ENCODE measurements at places on chromosomes 4 and X. TPM values are rescaled to one million over a fixed set of nuclear protein-coding genes. Genes with fewer than 3 reads are reported as not detected.

DNA sequence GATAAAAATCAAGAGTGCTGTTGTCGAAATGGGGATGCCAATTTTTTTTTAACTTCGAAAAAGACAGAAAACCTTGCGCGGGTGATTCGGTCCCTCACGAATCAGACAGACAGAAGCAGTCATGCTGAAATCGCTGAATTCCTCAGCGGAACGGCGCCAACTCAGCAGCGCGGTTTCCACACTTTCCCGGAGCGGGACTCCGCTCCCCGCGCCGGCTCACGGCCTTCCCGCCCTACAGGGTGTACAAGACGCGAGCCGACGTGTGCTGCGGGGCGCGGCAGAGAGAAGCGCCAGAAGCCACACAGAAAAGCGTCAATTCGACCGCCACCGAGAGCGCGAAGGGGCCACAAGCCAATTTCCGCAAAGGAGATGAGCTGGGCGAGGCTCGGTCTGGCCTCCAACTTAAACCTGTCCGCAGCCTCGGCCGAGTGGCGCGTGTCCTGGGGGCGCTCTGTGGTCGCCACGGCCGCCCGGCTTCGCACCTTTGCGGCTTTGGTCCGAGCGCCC, 1.3 kb downstream of the NEXMIF start:
- DNase-seq: peak; percentile 26

The LINC00632 gene
- 513 TPM for total RNA-seq

The ABCE1 gene
- 55.0 TPM for total RNA-seq

GRCh38 chr4:63393544-63393943, 1015.7 kb downstream of the TECRL start:
- DNase-seq: no peak

GRCh38 chr4:7313347-7313811, 121.0 kb downstream of the SORCS2 start:
- DNase-seq: no peak

The GUCY1A1 gene
- 53.5 TPM for total RNA-seq

DNA sequence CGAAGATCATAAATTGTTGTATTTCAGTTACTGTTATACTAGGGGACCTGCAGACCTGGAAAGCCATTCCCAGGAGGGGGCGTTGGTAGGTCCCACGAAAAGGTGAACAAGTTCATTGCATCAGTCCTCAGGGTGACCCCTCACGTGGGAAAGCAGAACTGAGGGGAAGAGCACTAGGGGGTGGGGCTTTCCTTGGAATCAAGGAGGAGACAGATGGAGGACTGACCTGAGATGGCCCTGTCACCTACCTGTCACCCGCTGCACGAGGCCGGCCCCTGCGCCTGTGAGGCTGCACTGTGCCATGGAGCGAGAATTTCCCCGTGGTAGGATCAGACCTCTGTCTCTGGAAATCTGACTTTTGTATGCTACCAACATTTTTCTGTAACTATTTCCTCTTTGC, 41.8 kb upstream of the CLDN24 start:
- DNase-seq: no peak

DNA sequence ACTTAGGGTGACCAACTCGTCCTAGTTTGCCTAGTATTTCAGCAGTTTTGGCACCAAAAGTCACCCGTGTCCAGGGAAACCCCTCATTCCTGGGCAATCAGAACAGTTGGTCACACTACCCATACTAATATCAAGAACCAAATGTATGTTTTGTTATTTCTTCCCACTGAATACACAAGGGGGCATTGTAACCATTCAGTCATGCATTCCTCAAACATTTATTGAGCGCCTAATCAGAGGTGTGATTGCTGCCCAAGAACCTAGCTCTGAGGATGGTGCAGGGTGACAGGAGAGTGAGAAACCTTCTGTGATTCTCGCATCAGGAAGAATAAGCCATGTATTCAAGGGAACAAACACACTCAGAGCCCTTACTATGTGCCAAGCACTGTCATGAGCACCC, 69.8 kb upstream of the RAI2 start:
- DNase-seq: no peak

DNA sequence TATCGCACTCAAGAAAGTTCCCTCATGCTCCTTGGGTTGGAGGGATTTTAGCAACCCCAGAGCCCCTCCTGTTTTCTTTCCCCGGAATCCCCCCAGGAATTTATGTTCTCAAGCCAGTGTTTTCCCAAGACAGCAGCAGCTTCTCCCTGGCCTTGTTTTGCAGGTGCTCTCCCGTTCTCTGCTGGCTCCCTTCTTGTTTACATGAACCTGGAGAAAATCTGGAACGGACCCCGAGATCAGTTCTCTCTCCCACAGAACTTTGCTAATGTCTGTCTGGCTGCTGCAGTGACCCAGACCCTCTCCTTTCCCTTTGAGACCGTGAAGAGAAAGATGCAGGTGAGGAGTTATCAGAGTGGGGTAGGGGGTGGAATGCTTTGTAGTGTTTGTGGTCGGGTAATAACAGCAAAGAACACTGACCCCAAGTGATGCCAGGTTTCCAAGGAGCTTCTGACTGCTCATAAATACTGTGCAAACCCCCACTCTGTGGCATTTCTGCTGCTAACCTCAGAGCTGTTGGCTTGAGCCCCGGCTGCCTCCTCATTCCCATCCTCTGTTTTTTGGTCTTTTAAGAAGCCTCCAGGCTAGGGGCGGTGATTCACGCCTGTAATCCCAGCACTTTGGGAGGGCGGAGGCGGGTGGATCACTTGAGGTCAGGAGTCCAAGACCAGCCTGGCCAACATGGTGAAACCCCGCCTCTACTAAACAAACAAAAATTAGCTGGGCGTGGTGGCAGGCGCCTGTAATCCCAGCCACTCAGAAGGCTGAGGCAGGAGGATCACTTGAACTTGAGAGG, 11.1 kb downstream of the SLC25A43 start:
- peak; percentile 38 for DNase-seq

- no peak for DNase-seq
These were observed 96.0 kb upstream of the NUDT6 start for GRCh38 chr4:123018396-123018775.

DNA sequence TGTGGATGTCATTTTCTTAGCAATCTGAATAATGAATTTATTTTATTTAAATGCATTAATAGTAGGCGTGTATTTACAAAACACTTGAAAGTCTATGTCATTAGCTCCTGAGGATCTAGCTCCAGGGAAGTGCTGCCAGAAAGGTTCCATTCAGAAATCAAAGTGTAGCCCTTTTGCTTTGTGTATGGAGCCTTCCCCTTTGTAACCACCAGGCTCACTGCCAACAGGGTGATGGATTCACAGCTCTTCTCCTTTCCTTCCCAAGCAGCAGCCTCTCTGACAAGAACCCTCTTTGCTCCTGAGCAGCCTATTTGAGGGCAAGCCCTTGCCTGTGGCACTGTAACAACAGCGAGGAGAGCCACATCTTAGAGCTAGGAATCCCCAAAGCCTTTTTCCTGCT, 286.0 kb upstream of the RASGEF1B start:
- peak; percentile 25 for DNase-seq

The NDST4 gene
- not detected for total RNA-seq

DNA sequence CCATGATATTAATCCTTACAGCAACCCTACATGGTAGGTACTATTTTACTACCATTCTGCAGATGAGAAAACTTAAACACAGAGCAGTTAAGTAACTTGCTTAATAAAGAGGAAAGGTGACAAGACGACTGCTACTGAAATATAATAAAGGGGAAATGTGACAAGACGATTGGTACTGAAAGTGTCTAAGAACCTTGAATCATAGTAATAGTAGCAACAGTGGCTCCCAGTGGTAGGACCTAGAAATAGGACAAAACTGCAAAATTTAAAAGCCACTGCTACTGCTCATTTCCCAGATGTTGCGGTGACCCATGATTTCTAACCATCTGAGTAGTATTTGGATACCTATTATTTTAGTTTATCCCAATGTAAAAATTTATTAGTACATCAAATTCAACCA, 89.5 kb downstream of the TASL start:
- no peak for DNase-seq

GRCh38 chr4:124415146-124415545, 297.4 kb downstream of the ANKRD50 start:
- DNase-seq: no peak

DNA sequence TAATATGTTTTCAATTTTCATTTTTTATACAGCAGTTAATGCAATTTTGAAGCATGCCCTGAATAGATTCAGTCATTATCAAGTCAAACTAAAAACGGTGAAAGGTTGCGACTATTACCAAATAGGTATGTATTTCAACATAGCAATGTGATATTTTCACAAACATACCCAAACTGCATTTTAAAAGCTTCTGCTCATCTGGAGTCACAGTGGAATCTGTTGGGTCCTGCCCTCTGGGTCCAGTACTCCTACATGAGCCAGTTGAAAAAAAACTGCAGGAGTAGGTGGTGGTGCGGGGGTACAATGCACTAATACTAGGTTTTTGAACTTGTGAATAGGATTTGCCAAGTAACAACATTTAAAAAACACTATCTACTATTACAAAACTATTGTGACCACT, 938 bp downstream of the GPR34 start:
- DNase-seq: no peak

GRCh38 chrX:128698573-128699181, 646.5 kb upstream of the ACTRT1 start:
- DNase-seq: no peak

- DNase-seq: no peak
These were observed 1817.2 kb downstream of the STIM2 start for GRCh38 chr4:28677808-28678207.

DNA sequence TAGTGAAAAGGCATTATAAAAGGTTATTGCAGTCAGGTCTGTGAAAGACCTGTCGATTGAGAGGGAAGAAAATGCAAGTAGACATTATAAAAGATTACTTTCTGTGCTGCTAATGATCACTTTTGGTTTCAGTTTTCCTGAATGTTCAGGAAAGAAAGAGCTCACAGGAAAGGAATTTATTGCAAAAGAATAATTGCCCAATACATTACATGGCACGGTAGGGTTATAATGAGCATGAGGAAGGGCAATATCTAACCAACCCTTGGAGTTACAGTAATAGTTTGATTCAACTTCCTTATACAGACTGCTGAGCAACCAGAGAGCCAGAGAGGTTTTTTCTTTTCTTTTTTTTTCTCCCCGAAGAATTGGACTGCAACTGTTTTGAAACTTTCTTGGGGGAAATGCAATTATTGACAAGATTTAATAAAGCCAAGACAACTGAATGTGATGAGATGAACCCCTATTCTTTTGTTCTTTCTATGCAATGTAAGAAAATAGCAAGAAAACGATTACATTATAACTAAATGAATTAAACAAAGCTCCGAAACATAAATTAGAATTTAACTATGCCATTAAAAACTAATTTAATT, 247.0 kb downstream of the C4orf33 start:
- no peak for DNase-seq

- no peak for DNase-seq
These were observed 603.7 kb downstream of the GRXCR1 start for GRCh38 chr4:43496188-43496587.

The NAP1L3 gene
- total RNA-seq: 6.6 TPM

The SERTM2 gene
- total RNA-seq: not detected

DNA sequence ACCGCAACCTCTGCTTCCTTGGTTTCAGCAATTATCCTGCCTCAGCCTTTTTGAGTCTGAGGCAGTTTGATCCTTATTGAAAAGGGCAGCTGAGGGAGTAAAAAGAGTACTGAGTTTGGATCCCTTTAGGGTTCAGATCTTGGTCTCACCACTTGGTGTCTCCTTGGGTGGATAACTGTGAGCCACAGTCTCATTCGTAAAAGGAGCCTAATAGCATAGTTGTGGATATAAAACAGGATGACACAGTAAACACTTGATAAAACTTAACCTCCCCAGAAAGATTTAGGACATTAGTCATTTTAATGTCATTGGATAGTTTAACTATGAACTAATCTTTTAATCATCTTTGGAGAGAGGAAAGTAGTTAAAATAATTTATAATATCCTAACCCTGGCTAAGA, 173.0 kb downstream of the ANK2 start:
- DNase-seq: no peak

GRCh38 chr4:167885071-167885470, 207.3 kb upstream of the ANXA10 start:
- DNase-seq: no peak

The FRMPD4 gene
- total RNA-seq: 0.77 TPM

DNA sequence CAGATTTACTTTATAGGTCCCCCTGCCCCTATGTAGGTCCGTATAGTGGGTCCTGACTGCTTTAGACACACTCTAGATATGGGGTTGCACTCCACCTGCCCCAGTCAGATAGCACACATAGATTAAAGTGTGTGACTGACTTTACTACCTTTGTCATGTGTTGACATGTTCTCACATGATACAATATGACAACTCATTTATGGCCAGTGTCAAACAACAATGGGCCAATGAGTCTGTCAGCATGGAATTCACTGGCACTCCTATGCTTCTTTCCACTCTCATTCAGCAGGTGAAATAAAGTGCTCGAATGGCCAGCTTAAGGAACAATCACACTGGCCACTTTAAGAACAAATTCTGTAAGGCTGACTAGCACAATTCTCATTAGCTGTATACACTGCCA, 23.8 kb upstream of the FMR1NB start:
- no peak for DNase-seq

DNA sequence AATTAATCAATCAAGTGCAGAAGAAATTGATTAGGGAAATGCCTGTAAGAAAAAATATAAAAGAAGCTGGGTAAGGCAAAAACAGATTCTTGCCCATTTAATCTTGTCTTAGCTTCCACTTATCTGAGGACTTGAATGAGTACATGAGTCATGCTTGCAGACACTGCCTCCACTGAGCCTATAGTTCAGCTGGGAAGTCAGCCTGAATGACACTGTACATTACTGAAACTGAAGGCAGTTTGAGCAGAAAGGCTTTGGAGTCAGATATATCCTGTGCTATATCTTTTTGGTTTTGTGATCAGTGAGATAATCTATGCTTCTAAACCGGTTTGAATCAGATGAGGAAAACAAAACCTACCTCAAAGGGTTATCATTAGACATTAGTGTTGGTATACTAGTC, 61.3 kb downstream of the NUDT11 start:
- DNase-seq: no peak

The RGN gene
- total RNA-seq: 9.3 TPM

The CYBB gene
- 30.0 TPM for total RNA-seq

The GPR143 gene
- 0.44 TPM for total RNA-seq

The MEPE gene
- total RNA-seq: not detected

The MCUB gene
- 27.7 TPM for total RNA-seq

The TBC1D9 gene
- 15.6 TPM for total RNA-seq

The WAS gene
- 5.0 TPM for total RNA-seq

DNA sequence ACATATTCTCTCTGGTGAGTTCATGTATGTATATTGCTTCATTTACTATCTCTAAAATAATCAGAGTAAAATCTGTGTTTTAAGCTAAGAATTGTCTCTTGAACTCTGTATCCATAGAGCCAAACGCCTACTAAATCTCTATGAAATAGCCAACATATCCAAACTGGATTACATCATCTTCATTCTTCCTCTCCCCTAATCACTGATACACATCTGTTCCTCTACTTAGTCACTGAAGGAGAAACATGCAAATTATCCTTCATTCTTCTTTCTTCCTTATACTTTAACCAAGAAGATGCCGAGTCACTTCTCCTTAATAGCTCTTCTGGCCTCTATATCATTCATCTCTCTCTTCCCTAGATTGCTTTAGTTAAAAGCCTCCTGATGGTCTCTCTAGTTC, 630.4 kb upstream of the FTHL17 start:
- DNase-seq: no peak

The FGF2 gene
- 7.5 TPM for total RNA-seq

All from left cardiac atrium (tissue), 4 donors.